Smooth muscle cell of trachea (primary cell): ENCODE measurements at places on chromosomes 4 and X. TPM values are rescaled to one million over a fixed set of nuclear protein-coding genes. Genes with fewer than 3 reads are reported as not detected.

Gene GNRHR
- not detected in 2 replicates for total RNA-seq

Gene PHKA1
- 6.5 and 6.8 TPM in 2 replicates for total RNA-seq

Gene GRIA2
- not detected in 2 replicates for total RNA-seq

Gene CLDN22
- not detected in 2 replicates for total RNA-seq

Gene NEIL3
- 4.0 and 11.5 TPM in 2 replicates for total RNA-seq

Gene TMEM185A
- 16.4 and 17.7 TPM in 2 replicates for total RNA-seq

Gene GBA3
- total RNA-seq, result not detected in 2 replicates

Gene CLCN4
- total RNA-seq, result 5.8 and 9.3 TPM in 2 replicates

Gene APELA
- not detected in 2 replicates for total RNA-seq

Gene LIMCH1
- 0.83 and 0.87 TPM in 2 replicates for total RNA-seq

Gene ADH4
- not detected in 2 replicates for total RNA-seq

Gene UGT8
- under 0.01 and 0.17 TPM in 2 replicates for total RNA-seq

Gene STBD1
- 9.4 and 10.0 TPM in 2 replicates for total RNA-seq

Gene ATOH1
- not detected in 2 replicates for total RNA-seq

Gene GYPE
- total RNA-seq, result 1.0 and 1.2 TPM in 2 replicates

Gene ESX1
- not detected in 2 replicates for total RNA-seq

Gene FATE1
- total RNA-seq, result not detected in 2 replicates

Gene RNF113A
- total RNA-seq, result 13.7 and 17.2 TPM in 2 replicates

Gene SLC25A6
- 124 and 229 TPM in 2 replicates for total RNA-seq

Gene BMP3
- under 0.01 and 0.17 TPM in 2 replicates for total RNA-seq

Gene NMU
- total RNA-seq, result not detected in 2 replicates

Gene ITIH6
- total RNA-seq, result not detected in 2 replicates

Gene NSD2
- total RNA-seq, result 64.0 and 110 TPM in 2 replicates

Gene AMTN
- not detected in 2 replicates for total RNA-seq

Gene GPR173
- 5.8 and 6.3 TPM in 2 replicates for total RNA-seq

Gene PNMA6A
- total RNA-seq, result 5.5 and 8.1 TPM in 2 replicates

Gene ZNF711
- under 0.01 and 0.29 TPM in 2 replicates for total RNA-seq

Gene CENPI
- 5.3 and 28.7 TPM in 2 replicates for total RNA-seq

Gene GSTCD
- total RNA-seq, result 10.9 and 17.6 TPM in 2 replicates

Gene NLRP2B
- not detected in 2 replicates for total RNA-seq

Gene OTC
- total RNA-seq, result 0.15 TPM in 1 of 2 replicates, not detected in the other

Gene UGT2B17
- not detected in 2 replicates for total RNA-seq

Gene IKBKG
- 26.5 and 28.6 TPM in 2 replicates for total RNA-seq

Gene SMIM43
- 3.9 and 6.6 TPM in 2 replicates for total RNA-seq

Gene GAGE2A
- not detected in 2 replicates for total RNA-seq

Gene SGMS2
- 114 and 180 TPM in 2 replicates for total RNA-seq

Gene USP51
- total RNA-seq, result 1.9 and 2.8 TPM in 2 replicates

Gene MAGT1
- total RNA-seq, result 135 and 230 TPM in 2 replicates

Gene BEX5
- total RNA-seq, result not detected in 2 replicates

Gene MAGEC2
- 0.15 TPM in 1 of 2 replicates, not detected in the other for total RNA-seq

Gene ENPP6
- total RNA-seq, result 0.15 and 0.33 TPM in 2 replicates

Gene LDB2
- 105 and 177 TPM in 2 replicates for total RNA-seq

Gene FANCB
- 4.0 and 6.1 TPM in 2 replicates for total RNA-seq

Gene HMX1
- total RNA-seq, result not detected in 2 replicates

Gene SLC16A2
- 12.4 and 25.1 TPM in 2 replicates for total RNA-seq

Gene CCNG2
- 23.0 and 40.9 TPM in 2 replicates for total RNA-seq

Gene TCEAL6
- not detected in 2 replicates for total RNA-seq

Gene KLHL34
- under 0.01 and 0.17 TPM in 2 replicates for total RNA-seq

Gene PRSS48
- total RNA-seq, result not detected in 2 replicates

Gene MTNR1A
- total RNA-seq, result not detected in 2 replicates

Gene ELOVL6
- total RNA-seq, result 7.4 and 33.5 TPM in 2 replicates

Gene CXCL5
- 0.73 and 0.83 TPM in 2 replicates for total RNA-seq

Gene KIF4A
- total RNA-seq, result 1.3 and 21.1 TPM in 2 replicates

Gene CT83
- not detected in 2 replicates for total RNA-seq

Gene SLC10A4
- total RNA-seq, result 0.15 TPM in 1 of 2 replicates, not detected in the other

Gene MAGEA6
- not detected in 2 replicates for total RNA-seq

Gene UGT2B10
- total RNA-seq, result not detected in 2 replicates

Gene MID1IP1
- total RNA-seq, result 173 and 196 TPM in 2 replicates

Gene FGD1
- 8.9 and 9.3 TPM in 2 replicates for total RNA-seq
